ENCODE measurements at places on chromosomes 16 and 17. TPM values are rescaled to one million over a fixed set of nuclear protein-coding genes. Genes with fewer than 3 reads are reported as not detected.

The CACNA1H gene
- not detected for total RNA-seq

The SYNGR3 gene
- 2.0 TPM for total RNA-seq

The EFCAB5 gene
- total RNA-seq: 0.87 TPM

The MRC2 gene
- 52.9 TPM for total RNA-seq

The SNX20 gene
- not detected for total RNA-seq

The NPIPA8 gene
- total RNA-seq: not detected

The CFDP1 gene
- total RNA-seq: 54.0 TPM

The ZPBP2 gene
- not detected for total RNA-seq

The SCN4A gene
- total RNA-seq: not detected

The STX1B gene
- 0.98 TPM for total RNA-seq

The KRT222 gene
- not detected for total RNA-seq

The USH1G gene
- not detected for total RNA-seq

The PMFBP1 gene
- total RNA-seq: 3.7 TPM

The AP2B1 gene
- 57.3 TPM for total RNA-seq

The AURKB gene
- total RNA-seq: 116 TPM

The B4GALNT2 gene
- total RNA-seq: not detected

The TP53TG3B gene
- 1.5 TPM for total RNA-seq

The HBA1 gene
- not detected for total RNA-seq

The NPTX1 gene
- not detected for total RNA-seq

The ABCA9 gene
- 0.23 TPM for total RNA-seq

The TBC1D3K gene
- not detected for total RNA-seq

The CD300E gene
- total RNA-seq: not detected

The TRIM16 gene
- total RNA-seq: 33.6 TPM

The TBC1D26 gene
- not detected for total RNA-seq

The ZNF469 gene
- 2.9 TPM for total RNA-seq

The TMC7 gene
- total RNA-seq: 4.2 TPM

The FGF11 gene
- total RNA-seq: 0.98 TPM

The CD19 gene
- not detected for total RNA-seq

The CBX1 gene
- total RNA-seq: 48.6 TPM

The SCARF1 gene
- total RNA-seq: 0.19 TPM

The SIAH1 gene
- 25.7 TPM for total RNA-seq

The RAMP2 gene
- not detected for total RNA-seq

The TSC2 gene
- 90.4 TPM for total RNA-seq

The CBLN1 gene
- total RNA-seq: not detected

The SPAG5 gene
- total RNA-seq: 97.4 TPM

The TNP2 gene
- not detected for total RNA-seq

The KLHL10 gene
- total RNA-seq: not detected

The DYNC1LI2 gene
- total RNA-seq: 109 TPM

The AFMID gene
- 25.5 TPM for total RNA-seq

The SLC12A3 gene
- not detected for total RNA-seq

The GDPD3 gene
- total RNA-seq: 0.30 TPM

The KIF2B gene
- not detected for total RNA-seq

The CA4 gene
- not detected for total RNA-seq

The PDK2 gene
- total RNA-seq: 9.6 TPM

The LDHD gene
- 0.98 TPM for total RNA-seq

The PLXDC1 gene
- under 0.01 TPM for total RNA-seq

The TSR3 gene
- 118 TPM for total RNA-seq

The ACE gene
- total RNA-seq: 2.6 TPM

The ZG16 gene
- not detected for total RNA-seq

The TEX14 gene
- total RNA-seq: 1.2 TPM

The AKTIP gene
- 24.8 TPM for total RNA-seq

The HS3ST3B1 gene
- total RNA-seq: 1.7 TPM

The SYT17 gene
- 2.8 TPM for total RNA-seq

The NDUFAF8 gene
- 147 TPM for total RNA-seq

The PDE6G gene
- total RNA-seq: 0.64 TPM

The GPATCH8 gene
- 18.9 TPM for total RNA-seq

The RASL10B gene
- total RNA-seq: 0.57 TPM
